Activated CD4-positive, CD25-positive, alpha-beta regulatory T cell (primary cell): ENCODE measurements at places on chromosomes 12 and 14.

DNA sequence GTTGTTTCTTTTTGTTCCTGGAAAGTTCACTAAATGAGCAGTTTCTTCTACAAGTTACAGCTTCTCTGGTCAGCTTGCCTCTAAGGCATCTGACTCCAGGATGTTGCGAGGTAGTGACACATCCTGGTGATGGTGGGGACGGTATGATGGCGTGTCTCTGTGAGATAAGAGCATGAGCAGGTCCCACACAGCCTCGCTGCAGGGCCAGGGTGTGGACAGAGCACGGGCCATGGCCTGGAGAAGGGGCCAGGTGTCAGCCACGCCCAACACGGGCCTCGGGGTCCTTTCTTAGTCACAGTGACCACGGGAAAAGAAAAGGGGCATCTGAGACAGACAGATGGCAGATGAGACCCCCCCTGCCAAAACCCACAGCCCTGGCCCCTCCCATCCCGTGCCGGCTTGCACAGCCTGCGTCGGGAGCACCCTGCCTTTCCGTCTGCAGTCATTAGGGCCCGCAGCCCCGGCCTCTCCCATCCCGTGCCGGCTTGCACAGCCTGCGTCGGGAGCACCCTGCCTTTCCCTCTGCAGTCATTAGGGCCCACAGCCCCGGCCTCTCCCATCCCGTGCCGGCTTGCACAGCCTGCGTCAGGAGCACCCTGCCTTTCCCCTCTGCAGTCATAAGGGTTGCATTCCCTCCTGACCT is 79.3 kb upstream of the DYNC1H1 start:
- no peak for DNase-seq

- DNase-seq, result no peak
Observed at GRCh38 chr14:92760524-92760805, 12.0 kb upstream of the LGMN start.

GRCh38 chr14:32201193-32201815 is 541 bp upstream of the RNU6-7 start:
- peak; percentile 38 for DNase-seq

- DNase-seq, result no peak
Observed at GRCh38 chr12:106211973-106212372, 35.8 kb downstream of the CKAP4 start.

DNA sequence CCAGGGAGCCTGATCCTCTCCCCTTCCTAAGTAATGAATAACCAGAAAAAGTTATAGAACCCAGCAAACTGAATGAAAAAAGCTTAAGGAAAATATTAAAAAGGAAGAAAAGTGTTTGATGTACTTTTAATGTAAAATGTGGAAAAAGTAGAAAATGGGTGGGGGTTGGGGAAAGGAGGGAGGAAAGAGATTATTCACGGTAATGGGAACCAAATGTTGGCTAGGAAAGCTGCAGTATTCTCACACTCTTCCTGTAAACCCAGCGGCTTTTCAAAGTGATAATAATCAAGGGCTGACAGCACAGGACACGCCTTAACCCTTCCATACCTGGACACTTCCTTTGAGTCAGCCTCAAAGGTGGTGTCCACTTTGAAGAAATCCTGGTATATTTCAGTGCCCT is 139.2 kb downstream of the TGFB3 start:
- DNase-seq, result no peak

DNA sequence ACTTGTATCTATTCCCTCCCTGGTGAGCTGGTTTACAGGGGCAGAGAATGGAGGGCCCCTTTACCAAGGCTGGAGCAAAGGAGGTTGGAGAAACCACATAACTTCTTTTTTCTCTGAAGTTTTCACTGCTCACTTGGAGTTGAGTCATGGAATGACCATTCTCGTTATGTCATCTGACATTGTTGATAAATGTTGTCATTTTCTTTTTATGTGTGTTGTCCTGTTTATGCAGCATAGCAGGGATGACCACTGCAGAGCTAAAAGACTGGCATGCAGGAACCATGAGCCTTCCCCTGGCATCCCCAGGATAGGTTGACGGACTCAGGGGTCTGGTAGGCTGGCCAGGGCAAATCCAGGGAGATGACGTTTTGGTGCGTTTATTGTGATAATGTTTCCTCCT is 256.8 kb upstream of the DDHD1 start:
- no peak for DNase-seq

GRCh38 chr12:54413284-54414190 is 5.5 kb downstream of the ITGA5 start:
- no peak for DNase-seq

DNA sequence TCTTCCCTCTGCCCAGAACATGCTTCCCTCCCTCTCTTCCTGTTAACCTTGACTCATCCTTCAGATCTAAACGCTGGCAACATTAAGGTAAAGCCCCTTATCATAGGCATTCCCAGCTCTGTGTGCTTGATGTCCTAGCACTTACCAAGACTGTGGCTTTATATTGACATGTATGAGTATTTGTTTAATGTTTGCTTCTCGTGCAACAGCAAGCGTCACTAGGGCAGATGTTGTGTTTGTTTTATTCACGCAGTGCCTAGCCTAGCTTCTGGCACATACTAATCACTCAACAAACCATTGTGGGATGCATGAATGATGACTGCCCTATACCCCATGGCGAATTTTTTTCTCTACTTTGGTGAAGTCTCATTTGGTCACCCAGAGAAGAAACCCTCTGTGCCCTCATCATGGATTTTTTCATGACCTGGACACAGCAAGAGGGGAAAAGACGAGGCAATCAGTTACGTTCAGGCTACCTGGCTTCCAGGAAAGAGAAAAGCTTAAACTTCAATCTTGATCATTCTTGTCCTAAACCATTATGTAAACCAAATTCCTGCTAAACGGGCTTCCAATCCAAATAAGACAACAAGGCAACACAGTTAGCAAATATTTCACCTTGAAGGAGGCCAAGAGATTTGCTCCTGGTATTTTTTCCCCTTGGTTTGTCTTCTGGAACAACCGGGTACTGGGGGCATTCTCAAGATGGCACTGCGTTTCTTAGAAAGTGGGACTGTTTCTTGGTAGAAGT is 47.9 kb upstream of the SOCS2 start:
- DNase-seq, result no peak

GRCh38 chr12:54371328-54372112 is 7.2 kb upstream of the GPR84 start:
- no peak for DNase-seq

DNA sequence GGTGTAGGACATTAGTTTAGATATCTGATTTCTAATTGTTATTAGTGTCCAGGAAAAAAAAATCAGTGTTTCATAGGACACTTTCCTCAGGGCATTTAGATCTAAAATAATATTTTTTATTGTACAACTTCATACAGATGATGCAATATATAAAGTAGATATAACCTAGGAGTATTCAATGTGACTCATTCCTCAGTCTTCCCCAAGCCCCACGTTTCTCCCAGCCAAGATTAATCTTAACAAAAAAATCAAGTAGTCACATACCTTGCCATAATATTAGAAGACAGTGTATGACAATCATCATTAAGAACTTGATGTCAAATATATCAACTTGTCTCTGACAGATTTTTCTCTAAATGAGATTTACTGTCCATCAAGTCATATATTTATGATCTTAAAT is 37.1 kb downstream of the PPFIA2 start:
- no peak for DNase-seq

DNA sequence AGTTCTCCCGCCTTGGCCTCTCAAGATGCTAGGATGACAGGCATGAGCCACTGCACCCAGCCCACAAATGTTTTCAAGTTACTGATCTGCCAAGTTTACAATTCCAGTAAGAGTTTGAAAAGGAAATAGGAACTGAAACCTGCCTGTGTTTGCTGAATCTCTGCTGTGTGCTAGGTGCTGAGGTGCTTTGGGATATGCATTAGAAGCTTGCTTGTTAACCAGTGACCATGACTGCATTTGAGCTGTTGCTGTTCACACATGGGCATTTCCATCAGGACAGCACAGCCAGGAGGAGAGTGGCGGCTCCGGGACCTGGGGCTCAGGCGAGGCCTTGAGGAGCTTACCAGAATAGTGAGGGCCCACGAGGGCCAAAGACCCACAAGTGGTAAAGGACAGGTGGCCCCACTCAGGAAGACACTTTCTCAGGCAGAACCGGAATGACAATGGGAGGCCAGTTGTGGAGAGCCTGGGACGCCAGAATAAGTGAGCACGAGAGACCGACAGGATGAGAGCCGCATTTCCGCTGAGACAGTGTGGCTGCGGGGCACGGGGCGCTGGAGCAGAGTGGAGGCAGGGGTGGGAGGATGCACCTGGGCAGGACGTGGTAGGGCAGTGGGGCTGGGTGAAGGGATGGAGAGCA is 54.5 kb upstream of the MMP17 start:
- DNase-seq, result no peak

GRCh38 chr12:52558781-52559445 is 6.0 kb upstream of the KRT71 start:
- DNase-seq, result no peak

- DNase-seq, result no peak
Observed at GRCh38 chr12:113535100-113535499, 63.4 kb upstream of the LHX5 start.

GRCh38 chr12:53152390-53152789 is 28.1 kb upstream of the ZNF740 start:
- no peak for DNase-seq

- no peak for DNase-seq
Observed at GRCh38 chr14:81305065-81305464, 84.3 kb upstream of the GTF2A1 start.

- no peak for DNase-seq
Observed at GRCh38 chr12:91922139-91922538, 223.5 kb downstream of the BTG1 start.

DNA sequence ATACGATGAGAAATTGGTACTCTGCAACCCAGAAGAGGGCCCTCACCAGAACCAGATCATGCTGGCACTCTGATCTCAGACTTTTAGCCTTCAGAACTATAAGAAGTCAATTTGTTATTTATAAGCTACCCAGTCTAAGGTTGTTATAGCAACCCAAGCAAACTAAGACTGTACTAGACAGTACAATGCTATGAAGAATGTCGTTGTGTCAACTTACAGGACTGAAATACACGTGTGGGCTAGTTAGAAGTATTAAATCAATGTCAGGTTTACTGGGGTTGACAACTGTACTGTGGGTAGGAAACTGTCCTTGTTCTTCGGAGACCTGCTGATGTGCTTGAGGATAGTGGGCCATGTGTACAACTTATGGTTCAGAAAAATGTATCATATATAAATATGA is 19.7 kb downstream of the DUSP16 start:
- DNase-seq, result no peak

DNA sequence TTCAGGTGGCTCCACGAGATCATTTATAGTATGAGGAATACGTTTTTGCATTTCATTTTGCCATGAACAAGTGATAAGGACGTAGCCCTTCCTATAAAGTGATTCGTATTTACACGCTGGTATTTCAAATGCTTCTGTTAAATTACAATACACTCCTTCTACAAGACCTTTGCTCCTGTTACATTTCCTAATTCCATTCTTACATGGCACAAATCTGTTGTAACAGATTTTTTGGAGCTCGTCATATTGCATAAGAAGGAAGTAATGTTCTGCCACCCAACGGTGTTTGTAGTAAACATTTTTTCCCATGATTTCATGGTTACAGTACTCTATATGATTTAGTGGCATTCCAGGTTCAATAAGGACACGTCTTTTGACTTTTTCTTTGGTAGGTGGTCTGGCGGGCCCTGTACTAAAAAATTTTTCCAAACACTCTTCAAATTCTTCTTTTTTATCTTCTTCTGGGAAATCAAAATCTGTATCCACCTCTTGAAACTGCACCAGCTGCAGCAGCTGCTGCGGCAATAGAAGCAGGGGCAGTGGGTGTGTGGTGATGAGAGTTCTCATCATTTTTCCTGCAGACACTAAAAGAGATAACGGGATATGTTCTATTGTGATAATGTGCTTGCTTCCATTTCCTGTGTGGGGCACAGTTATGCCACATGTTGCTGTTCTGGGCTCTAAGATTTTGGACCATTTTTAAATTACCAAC is 4.2 kb downstream of the RNASE9 start:
- no peak for DNase-seq

DNA sequence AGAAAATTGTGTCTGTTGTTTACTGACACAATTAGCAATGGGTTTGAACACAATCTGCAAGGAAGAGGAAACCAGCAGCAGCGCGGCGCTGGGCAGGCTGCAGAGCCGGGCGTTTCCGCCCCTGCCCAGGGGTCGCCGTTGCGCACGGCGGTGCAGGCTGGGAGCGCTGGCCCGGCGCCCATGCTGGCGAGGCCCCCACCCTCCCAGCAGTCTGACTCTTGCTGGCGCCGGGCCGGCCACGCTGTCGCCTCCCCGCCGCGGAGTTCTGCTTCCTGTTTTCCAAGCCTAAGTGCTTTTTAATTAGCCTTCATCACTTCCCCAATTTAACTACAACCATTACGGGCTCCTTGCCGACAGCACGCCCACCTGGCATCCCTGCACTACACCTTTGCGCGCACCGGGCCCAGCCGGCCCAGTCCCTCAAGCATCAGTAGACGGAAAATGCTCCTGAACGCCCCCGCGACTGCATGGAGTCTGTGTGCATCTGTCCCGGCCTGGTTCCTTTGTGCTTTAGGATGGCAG is 212.1 kb downstream of the GXYLT1 start:
- no peak for DNase-seq

GRCh38 chr14:103230021-103230420 is 104.0 kb upstream of the EIF5 start:
- no peak for DNase-seq

- DNase-seq, result no peak
Observed at GRCh38 chr12:127809275-127809674, 457.7 kb upstream of the TMEM132C start.

DNA sequence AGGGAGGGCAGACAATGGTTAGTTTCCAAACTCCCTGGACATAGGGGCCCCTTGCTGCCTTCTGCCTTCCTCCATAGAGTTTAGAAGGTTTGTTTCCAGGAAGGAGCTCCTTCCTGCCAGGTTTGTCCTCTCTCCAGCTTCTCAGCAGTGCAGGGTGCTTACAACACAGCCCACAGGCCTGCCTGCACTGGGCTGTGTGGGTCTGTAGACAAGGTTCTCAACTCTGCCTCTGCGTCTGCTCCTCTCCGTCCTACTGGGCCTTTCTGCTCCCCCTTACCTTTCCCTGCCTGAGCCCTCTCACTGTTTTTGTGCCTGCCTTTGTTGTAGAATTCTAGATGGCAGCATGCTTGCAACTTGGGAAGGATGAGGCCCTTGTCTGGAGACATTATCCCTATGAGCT is 124.0 kb downstream of the SAMD4A start:
- DNase-seq, result no peak

DNA sequence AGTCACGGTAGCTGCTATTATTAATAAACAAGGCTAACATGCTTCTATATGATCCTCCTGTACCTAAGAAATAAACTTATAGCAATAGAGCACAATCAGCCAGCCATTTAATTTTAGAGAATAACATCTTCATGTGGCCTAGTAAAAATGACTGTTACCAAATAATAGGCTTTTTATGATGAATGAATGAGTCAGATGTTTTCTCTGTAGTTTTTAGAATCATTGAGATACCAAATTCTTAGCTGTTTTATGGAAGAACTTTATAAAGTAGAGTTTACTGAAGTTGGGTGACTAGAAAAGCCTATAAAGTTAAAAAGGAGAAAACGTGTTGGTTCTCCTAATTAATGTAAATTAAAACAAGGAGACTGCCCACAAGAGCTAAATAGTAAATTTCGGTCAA is 40.7 kb downstream of the WNK1 start:
- DNase-seq, result no peak
